ENCODE measurements at places on chromosomes 13 and 19. TPM values are rescaled to one million over a fixed set of nuclear protein-coding genes. Genes with fewer than 3 reads are reported as not detected.

Gene SERTM1
- not detected for polyA plus RNA-seq

Gene TGFBR3L
- 0.72 TPM for polyA plus RNA-seq

DNA sequence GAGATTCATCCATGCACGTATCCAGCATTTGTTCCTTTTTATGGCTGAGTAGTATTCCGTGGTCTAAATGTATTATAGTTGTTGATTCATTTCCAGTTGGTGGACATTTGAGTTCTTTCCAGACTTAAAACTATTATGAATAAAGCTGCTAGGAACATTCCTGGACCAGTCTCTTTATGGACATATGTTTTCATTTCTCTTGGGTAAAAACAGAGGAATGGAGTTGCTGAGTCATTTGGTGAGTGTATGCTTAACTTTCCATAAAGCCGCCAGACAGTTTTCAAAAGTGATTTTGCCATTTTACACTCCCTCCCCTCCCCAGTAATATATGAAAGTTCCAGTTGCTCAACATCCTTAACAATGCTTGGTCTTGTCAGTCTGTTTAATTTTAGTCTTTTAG lies 116.4 kb downstream of the TSHZ3 start:
- DNase-seq: no peak

DNA sequence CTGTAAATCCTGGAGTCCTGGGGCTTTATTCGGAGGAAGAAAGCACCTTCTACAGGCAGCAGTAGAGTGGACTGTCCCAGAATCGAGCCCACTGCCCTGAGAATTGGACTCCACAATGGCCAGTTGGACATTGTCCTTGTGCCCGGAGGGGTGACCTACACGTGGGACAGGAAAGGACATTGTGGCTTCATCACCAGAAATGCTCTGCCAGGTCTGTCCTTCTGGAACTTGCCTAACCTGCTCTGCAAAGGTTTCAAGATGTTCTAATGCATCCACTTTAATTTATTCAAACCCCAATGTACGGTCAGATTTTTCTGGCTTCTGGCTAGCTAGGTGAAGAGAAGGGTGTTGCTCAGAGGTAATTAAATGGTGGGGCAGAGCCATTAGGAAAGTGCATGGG lies 32.4 kb upstream of the SPATA13 start:
- no peak for DNase-seq

Gene ZNF582
- 4.0 TPM for polyA plus RNA-seq

DNA sequence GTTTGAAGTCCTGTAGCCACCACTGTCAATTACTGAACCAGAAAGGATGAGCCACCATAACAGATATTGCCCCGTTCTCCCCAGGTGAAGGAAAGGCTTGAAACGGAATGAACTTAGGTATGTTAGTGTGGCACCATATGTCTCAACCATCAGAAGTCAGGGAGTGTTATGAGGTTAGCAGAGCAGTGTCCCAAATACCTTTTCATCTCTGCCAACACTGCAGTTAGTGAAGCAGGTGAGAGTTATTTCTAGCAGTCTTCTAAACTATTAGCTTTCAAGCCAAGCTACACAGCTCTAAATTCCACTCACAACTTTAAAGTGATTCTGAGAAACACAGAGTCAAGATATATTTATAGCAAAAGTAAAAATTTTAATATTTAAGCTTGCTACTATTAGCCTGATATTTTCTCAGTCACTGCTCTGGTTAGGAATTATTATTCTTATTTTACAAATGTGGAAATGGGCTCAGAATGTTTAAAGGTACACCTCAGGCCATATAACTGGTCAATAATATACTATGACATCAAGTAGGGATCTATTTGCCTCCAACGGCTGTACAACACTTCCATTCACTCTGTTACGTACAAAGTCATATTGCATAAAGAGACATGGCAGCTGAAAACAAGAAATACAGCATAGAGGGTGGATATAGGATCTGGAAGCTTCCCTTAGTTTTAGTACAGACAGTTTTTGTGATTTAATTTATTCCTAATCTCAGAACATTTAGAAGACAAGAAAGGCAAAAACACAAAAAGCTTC lies 1527.1 kb upstream of the PRR20A start:
- no peak for DNase-seq

All from keratinocyte (primary cell).